CD4-positive, alpha-beta T cell treated with Interleukin-2 at 100 ng/mL for 4 hours (primary cell): ENCODE measurements at places on chromosomes 5 and 9.

DNA sequence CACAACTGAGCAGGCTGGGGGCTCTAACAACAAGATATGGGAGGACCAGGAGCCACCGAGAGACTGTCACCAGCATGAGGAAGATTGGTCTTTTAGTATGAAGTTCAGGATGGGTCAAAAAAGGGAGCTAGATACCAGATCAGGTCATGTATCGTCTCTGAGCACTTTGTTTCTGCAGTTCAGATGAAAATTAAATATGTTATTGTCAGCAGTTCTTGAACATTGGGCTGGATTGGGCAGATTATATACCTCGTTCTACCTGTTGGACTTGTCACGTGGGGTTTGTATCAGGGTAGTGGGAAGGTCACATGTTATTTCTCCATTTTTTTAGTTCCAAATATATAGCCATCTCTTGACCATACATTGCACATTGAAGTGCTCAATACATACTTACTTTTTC is 47.3 kb downstream of the RCL1 start:
- no peak for DNase-seq

DNA sequence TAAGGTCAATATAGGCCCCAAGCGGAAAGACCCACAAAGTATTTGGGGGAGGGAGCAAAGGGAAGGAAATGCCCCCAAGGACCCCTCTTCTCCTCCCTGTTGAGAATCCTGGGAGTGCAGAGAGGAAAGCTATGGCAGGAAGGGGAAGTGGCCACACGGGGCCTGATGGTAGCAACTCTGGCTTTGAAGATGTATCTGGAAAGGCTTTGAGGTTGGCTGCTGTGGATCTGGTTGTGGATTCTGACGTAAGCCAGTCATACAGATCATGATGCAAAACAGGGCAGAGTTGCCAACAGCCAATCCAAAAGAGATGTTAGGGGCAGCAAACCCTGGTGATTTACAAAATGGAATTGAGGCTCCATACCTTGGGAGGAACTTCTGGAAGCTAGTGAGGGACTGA is 108.8 kb downstream of the PRKACG start:
- no peak for DNase-seq

DNA sequence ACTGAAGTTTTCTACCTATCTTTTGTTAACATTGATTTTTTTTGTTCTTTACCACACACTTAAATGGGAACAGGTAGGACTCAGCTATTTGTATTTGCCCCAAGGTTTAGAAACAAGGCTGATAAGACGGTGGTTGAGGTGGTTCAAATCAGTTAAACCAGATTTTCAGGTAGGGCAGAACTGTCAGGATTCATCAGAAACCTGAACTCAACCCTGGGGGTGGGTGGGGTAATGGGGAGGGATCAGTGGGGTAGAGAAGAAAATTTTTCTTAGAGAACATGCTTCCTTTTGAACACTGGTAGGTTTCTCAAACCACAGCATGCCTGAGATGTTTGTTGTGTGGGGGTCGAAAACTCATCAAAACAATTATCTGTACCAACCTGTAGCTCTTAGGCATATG is 113.0 kb downstream of the BASP1 start:
- DNase-seq: no peak

GRCh38 chr9:1882711-1883403 is 132.3 kb upstream of the SMARCA2 start:
- DNase-seq: no peak

DNA sequence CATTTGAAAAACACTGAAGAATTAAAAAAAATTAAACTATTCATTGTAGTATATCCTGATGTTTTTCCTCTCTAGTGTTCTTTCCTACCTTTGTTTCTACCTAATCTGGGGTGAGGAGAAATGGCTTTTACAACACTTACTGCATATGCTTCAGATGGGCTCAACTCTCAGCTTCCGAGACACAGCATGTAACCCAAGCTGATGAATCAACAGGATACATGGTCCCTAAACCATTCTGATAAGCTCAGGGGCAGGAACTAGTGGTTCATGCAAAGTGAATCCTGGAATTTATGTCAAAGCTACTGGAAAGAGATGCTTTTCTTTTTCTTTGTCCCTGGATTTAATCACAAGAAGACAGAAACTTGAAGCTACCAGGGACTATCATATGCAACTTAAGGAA is 672.5 kb upstream of the RORB start:
- DNase-seq: no peak

GRCh38 chr5:172524573-172525021 is 70.3 kb upstream of the SH3PXD2B start:
- DNase-seq: no peak

DNA sequence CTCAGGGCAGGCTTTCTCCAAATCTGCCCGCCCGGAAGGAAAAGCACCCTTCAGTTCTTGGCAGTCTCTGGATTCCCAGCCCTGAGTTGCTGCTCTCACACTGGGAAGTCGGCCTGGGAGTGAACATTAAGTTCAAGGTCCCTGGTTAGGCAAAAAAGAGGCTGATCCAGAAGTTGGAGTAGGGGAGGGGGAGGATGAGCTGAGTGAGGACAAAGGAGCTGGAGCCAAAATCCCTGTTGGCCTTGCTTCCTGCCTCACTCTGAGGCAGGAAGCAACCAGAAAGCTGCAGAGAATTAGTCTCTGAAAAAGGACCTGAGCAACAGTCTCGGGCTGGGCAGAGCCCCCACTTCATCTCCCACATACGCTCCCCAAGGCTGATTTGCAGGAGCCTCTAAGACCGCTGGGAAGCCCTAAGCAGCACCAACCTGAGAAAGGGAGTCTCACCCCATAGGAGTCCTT is 15.0 kb upstream of the RPS14 start:
- DNase-seq: no peak

GRCh38 chr5:80937584-80938356 is 22.4 kb upstream of the RASGRF2 start:
- DNase-seq: no peak

GRCh38 chr5:147613359-147613758 is 103.5 kb upstream of the DPYSL3 start:
- no peak for DNase-seq

DNA sequence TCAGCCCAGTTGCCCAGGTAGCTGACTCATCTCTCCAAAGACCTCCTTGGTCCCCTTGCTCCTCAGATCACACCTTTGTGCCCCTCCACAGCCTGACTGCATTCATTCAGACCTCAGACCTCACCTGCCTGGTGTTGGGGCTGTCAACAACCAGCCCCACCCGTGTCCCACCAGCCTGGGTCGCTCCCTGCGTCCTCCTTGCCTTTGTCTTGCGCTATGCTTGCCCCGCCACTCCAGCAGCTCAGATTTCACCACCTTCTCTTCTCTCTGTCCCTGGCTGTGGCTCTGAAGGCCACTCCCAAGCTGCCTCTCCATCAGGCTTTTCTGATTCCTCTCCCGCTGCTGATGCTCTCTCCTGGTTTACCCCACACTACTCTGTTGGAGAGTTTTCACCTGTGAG is 103.5 kb downstream of the MVB12B start:
- no peak for DNase-seq

- no peak for DNase-seq
These were observed 602.2 kb downstream of the BNC2 start for GRCh38 chr9:16268067-16268881.

DNA sequence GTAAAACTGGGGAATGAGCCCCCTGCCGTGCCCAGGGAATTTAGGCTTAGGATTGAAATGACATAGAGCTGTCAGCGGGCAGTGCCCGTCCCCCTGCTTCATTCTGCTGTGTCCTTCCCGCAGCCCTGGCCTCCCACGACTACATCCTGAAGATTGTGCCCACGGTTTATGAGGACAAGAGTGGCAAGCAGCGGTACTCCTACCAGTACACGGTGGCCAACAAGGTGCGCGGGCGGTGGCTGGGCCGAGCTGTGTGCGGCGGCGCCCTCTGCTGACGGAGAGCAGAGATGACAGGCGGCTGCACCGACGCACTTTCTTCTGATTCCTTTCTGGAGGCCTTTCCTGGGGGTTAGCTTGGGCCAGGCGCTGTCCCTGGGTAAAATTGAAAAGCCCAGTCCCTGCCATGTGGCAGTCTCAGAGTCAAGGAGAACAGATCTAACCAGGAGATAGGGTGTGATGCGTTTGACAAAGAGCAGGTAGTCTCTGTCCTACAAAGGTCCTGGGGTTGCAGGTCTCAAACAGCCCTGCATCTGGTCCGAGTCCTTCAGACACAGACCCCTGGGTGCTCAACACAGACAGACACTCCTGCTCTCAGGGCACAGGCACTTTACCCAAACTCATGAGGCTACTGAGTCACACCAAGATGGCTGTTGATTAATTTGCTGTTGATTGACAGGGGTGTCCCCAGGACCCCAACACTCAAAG is 26.8 kb upstream of the RPL26L1 start:
- peak; percentile 73 for DNase-seq

DNA sequence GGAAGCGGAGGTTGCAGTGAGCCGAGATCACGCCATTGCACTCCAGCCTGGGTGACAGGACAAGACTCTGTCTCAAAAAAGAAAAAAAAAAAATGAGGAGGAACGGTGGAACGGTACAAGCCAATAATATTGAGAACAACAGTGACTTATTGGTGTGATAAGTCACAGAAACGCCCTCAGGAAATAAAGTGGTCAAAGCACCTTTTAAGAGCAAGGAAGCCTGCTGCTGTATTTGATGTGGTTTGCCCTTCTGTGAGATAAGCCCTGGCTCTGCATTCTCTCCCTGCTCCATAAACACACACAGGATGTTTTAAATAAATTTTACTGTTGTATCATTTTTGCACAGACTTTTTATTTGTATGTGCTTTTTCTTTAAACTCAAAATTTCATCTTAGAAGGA is 269.9 kb upstream of the MSX2 start:
- peak; percentile 54 for DNase-seq

DNA sequence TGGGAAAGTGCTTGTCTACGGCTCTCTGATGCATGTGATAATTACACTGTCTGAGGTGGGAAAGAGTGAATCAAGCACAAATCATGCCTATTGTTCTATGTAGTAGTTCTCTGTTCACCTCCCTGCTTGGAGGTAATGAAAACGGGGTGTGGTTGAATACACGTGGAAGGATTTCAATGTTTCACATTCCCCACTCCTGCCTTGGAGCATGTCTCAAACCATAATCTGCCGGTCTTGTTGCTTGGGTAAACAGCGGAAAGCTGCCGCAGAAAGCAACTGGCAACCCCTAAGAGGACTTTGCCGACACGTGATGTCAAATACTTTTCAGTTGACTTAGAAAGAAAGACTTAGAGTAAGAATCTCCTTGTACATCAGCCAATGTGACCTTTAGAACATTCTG is 63.5 kb upstream of the MOCS2 start:
- DNase-seq: no peak

DNA sequence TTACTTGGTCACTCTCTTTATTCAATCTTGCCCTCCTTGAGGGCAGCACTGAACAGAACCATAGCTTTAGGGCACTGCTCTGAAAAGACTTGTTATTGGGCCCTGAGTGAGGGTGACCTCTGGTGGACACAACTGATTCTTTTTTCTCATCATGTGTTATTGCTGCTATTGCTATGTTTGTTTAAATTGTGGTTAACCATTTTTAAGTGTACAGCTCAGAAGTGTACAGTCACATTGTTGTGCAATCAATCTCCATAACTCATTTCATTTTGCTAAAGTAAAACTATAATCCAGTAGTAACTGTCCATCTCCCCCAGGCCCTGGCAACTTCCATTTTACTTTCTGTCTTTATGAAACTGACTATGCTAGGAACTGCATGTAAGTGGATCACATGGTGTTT is 351.1 kb upstream of the RIOK2 start:
- no peak for DNase-seq

GRCh38 chr9:278651-279050 is 64.0 kb downstream of the DOCK8 start:
- DNase-seq: peak; percentile 57

GRCh38 chr5:148090773-148091250 is 27.0 kb downstream of the SPINK5 start:
- no peak for DNase-seq

GRCh38 chr9:133162861-133163503 is 732 bp downstream of the GBGT1 start:
- no peak for DNase-seq

GRCh38 chr5:88503041-88503345 is 234.3 kb upstream of the TMEM161B start:
- DNase-seq: no peak

DNA sequence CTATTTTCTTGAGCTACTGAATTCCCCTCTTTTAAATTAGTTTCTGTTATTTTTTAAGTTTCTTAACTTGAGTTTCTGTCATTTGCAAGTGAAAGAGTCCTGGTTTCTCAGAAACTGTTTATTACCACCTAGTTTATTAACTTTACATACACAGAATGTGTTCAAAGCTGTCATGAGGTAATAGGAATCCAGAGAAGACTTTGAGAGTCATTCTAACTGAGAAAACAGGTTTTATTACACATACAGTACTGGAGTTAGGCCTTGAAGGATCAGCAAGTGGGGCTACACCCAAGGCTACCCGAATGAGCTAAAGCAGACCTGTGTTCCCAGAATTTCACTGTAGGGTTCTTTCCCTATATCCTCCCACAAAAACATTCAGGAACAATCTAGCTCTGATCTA is 33.1 kb downstream of the FAM114A2 start:
- DNase-seq: no peak

- DNase-seq: no peak
These were observed 24.2 kb downstream of the POU5F2 start for GRCh38 chr5:93717162-93717561.

GRCh38 chr5:24496268-24496667 is 148.5 kb downstream of the CDH10 start:
- no peak for DNase-seq

DNA sequence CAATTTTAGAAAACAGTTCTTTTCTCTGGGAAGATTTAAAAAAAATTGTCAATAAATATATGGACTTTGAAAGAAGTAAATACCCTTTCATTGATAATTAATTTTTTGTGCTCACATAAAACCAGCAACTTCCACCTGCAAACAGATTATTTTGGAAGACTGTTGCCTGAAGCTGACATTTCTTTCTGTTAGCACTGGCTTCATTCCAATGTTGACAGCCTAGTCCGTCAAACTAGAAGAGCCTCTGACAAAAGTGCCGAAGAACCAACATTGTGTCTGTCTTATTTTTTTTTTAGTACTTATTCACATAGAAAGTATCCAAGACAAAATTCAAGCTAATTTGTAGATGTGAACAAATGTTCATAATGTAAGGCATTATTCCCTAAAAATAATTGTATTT is 108.6 kb upstream of the TMEM161B start:
- DNase-seq: no peak

DNA sequence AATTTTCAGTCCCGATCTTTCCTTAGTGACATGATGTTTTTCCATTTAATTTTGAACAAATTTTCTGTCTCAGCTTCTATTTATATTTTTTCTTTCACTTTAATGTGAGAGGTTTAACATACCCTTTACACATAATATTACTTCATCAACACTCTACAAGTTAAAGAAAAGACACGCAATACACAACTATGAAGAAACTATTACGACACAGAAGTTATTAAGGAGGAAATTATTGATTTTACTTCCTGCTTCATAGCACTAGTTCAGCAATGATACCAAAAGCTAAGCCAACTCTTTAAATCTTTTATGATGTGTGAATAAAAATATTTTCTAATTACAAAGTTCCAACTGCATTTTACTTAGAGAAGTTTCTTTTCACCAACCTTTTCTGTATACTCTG is 432.3 kb upstream of the DAB2 start:
- no peak for DNase-seq
